ENCODE measurements at places on chromosomes 3 and 15.

GRCh38 chr15:99735868-99736267 lies 2.6 kb upstream of the LYSMD4 start:
- DNase-seq = no peak

- DNase-seq = no peak
Measured at GRCh38 chr15:58473724-58474123, 41.9 kb downstream of the LIPC start.

GRCh38 chr15:92574566-92574965 lies 81.0 kb downstream of the FAM174B start:
- no peak for DNase-seq

- no peak for DNase-seq
Measured at GRCh38 chr3:160150525-160150924, 74.7 kb upstream of the C3orf80 start.

- no peak for DNase-seq
Measured at GRCh38 chr3:72887343-72887704, 522 bp upstream of the GXYLT2 start.

Measured in natural killer cell (primary cell).